ENCODE measurements at places on chromosomes 3 and 15.

GRCh38 chr3:30873671-30874070 lies 20.8 kb downstream of the GADL1 start:
- DNase-seq, result no peak

DNA sequence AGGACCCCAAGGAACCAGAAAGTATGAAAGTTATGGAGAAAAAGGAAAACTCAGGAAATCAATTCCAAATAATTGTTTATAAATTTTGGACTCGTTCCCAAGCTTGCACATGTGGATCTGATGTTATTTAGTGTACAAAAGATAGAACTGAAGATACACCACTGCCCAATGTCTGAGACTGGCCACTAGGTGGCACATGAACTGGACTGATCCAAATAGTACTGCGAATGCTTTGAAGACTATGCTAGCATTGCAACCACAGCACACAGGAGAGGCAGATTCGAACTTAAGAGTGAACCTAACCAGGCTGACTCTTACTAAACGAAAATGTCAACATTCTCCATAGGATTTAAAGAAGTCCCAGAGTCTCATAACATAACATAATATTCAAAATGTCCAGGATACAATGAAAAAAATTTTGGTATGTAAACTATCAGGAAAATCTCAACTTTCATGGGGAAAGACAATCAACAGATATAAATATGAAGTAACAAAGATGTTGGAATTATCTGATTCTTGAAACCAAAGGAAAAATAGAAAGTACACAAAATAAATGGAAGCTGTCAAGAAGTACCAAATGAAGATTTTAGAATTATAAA lies 596.7 kb downstream of the FGF12 start:
- DNase-seq, result peak; percentile 4

DNA sequence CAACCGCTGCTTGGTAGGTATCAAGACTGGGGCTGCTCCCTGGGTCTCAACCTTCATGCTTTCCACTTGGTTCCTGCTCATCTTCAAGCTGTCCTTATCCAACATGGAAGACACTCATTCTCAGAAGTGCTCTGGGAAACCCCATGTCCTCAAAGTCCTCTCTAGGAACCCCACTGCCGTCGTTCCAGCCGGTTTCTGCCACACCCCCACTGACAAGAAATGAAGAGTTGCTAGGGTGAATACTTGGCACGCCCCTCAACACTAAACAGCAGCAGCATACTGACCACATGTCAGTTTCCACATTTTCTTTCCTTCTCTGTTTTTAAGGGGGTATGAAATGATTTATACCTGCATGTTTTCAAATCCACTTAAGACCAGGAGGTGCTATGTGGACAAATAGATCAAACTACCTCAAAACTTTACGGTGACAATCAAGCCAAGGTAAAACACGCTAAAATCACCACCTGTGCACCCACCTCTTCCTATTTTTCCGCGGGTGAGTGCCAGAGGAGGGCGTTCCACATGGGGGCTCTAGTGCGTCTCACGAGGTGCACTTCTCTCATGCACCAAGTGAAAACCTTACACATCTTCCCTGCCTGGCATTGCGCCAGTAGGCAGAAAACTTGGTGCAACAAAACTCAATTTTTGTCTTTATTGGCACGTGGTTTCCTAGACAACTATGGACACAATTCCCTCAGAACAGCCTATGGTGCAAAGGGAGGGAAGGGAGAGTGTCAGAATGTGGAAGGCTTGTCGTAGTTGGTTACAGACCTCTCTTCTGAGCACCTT lies 125.1 kb downstream of the TJP1 start:
- no peak for DNase-seq

DNA sequence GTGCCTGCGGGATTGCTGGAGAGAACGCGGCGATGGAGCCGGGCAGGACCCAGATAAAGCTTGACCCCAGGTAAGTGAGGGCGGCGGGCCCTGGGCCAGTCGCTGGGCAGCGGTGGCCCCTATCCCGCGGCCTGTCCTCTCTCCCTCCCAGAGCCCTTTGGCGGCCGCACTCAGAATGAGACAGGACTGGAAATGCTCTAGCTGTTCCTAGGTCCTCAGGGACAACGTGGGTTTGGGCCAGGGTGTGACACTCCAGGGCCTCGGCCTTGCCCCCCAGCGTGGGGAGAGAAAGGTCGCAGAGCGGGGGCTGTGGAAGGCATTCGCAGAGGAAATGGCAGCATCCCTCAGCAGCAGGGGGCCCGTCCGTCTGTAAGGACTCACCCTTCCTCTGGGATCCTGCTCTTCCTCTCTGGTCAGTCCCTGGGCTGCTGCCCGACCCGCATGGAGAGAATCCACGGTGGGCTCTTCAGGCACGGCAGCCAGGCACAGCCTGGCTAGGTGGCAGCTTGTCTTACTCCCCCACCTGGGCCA lies 412 bp downstream of the SLC51A start:
- DNase-seq, result no peak

GRCh38 chr15:67381416-67382045 lies 126.9 kb downstream of the IQCH start:
- no peak for DNase-seq

GRCh38 chr3:21542656-21543379 lies 208.2 kb downstream of the ZNF385D start:
- no peak for DNase-seq

GRCh38 chr3:177468816-177469215 lies 271.5 kb upstream of the TBL1XR1 start:
- no peak for DNase-seq

DNA sequence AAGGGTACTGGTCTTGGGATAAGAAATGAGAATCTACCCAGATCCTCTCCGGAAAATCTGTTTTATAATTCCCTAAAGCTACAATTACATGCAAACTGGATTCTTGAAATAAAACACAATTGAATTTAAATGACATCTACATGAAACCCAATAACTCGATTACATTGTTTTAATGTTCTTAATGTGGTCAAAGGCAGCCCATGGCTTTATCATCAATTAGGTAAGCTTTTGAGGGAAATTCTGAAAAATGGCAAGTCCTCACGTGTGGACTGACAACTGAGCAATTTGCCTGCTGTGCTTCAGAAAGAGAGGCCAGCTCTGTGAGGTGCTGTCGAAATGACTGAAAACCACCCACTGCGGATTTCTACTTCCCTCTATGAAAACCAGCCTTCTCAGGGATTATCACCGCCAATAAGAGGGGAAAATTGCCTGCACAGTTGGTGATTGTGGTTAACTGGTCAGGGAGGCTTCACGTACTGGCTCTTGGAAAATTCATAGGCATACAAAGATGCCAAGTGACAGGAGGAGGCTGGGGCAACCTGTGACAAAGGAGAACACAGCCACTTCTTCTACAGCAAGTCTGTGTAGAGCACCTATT lies 200.8 kb upstream of the SLCO3A1 start:
- DNase-seq, result no peak

GRCh38 chr3:73653877-73654276 lies 29.1 kb upstream of the PDZRN3 start:
- no peak for DNase-seq

DNA sequence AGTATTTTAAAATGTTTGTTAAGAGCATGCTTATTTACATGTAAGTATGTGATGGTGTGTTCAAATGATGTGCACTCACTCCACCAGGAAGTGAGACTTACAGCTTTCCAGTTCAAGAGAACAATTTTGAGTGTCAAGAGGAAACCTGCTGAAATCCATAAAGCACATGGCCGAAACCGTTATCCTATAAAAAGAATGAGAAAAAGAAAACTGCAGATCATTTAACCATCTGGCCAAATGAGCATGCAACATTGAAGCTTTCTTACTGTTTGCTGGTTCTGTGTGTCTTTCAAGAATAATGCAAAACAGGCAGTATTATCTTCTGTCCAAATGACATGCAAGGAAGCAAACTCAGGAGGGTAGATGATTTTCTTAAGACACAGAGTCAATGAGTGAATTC lies 26.3 kb downstream of the GABRR3 start:
- DNase-seq, result no peak

GRCh38 chr3:103794656-103795055 lies 1359.8 kb downstream of the ZPLD1 start:
- DNase-seq, result no peak

GRCh38 chr15:39602143-39602542 lies 21.3 kb downstream of the THBS1 start:
- no peak for DNase-seq

DNA sequence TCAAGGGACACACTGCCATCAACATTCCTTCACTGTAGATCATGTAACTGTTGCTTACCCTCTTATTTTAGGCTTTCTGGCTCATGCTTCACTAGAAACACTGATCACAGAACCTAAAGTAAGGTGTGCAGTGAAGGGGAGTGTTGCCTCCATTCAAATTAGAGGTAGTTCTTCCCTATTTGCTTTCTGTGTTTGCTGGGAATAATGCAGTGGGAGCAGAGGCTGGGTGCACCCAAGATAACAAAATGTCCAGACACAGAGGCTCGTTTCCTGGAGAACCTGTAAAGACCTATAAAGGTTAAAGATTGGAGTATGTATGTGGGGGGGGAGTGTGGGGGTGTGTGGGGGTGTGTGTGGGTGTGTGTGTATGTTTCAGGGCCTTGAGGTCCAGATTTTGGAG lies 2.1 kb upstream of the CLDN18 start:
- DNase-seq, result no peak

DNA sequence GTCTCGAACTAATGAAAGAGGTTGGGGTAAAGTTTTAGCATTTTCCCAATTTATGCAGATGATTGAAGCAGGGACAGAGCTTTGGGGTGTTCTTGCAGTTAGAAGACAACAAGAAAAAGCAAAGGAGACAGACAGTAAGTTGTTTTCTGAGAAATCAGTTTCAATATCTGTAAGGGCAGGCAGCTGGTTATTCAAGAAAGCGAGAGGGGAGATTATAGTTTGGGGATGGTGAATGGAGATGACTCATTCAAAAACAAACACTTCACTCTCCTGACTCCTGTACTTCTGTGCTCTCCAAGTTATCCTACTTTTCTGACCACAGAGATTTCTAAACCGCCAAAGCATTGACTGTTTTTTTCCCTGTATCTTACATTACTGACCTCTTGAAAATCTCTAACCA lies 352.0 kb downstream of the GAP43 start:
- DNase-seq, result no peak

GRCh38 chr15:45794712-45795439 lies 160.0 kb downstream of the SQOR start:
- DNase-seq, result no peak

DNA sequence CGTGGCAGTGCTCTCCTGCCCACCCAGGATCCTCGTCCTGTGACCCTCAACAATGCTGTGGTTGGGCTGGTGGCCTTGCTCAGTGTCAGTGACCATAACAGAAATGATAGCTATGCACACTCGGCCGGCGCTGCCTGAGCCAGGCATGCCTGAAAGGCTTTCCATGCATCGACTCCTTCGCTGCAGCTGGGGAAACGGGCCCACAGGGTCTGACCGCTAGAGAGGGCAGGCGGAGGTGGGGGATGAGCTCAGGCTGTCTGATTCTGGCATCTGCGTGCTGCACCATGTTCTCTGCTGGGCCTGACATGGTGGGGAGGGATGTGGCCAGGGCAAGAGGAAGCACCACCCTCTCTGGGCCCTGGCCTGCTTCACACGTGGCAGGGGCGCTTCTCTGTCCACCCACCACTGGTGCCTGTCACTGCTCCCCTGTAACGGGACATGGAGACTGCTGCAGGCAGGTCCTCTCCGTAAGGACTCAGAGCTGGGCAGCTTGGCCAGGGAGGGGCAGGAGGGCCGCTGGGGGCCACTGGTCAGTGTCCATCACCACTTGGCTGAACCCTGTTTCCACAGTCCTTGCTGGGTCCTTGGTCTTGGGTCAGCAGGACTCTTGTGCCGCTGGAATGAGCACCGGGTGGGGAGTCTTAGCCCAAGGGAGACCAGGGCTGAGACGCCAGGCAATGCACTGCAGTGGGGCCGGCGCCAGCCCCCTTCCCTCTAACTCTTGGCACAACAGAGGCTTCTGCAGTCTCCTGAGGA lies 64.1 kb upstream of the RPL32 start:
- DNase-seq, result no peak

DNA sequence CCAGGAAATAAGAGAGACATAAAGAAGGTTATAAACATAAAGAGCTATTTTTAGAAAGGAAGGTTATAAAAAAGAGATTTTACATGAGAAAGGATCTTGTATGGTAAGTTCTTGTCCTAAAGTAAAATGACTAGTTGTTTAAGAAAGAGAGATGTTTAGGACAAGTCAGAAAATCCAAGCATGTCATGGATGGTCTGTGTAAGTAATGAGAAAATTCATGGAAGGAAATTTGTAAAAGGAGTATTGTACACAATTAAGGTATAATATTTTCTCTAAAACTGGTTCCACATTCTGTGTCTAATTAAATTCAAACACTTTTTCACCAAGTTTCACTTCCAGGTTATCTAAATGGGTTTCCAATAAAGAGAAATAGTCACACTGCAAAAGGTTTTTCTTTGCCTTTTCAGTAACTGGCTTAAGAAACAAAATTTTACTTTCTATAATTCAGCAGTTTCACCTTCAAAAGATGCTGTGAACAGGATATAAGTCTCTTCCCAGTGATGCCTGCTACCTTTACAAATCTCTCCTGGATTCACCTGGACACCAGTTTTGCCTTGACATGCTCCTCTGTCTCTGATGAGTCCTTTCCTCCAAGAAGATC lies 455.7 kb downstream of the ZIC1 start:
- no peak for DNase-seq

GRCh38 chr15:98668566-98669308 lies 20.4 kb downstream of the IGF1R start:
- DNase-seq, result no peak

DNA sequence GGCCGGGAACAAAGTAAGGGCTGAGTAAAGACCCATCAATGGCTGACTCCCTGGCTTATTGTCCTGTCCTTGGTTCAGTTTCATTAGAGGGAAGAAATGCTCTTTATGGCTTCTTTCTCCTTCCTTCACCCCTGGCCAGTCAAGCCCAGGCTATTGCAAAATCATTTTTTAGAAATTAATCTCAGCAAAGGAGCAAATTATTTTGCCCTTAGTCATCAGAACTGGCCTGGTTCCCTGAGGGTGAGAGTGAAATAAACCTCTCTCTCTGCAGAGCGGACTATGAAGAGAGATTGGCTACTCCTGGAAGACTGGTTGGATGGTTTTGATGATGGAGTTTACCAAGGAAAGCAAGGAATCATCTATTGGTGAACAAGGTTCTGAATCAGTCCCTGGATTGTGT lies 52.7 kb upstream of the OXTR start:
- no peak for DNase-seq

- DNase-seq, result no peak
These were observed 32.4 kb downstream of the PAK2 start for GRCh38 chr3:196772102-196772501.

DNA sequence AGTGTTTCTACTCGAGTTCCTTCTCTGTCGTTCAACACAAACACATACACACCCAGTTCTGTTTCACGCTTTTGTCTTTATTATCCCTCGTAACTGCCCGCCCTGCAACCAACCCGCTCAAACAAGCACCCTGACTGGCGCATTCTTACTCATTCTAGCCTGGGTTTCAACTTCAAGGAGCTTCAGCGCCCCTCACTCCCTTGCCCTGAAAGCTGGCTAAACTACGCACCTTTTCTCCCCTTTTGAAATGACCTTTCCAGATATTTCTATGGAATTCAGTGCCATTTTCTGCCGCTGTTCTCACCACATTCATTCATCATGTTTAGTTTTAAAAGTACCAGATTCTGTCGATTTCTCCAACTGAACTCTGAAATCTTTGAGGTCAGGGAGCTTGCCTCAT lies 653 bp upstream of the MFSD1 start:
- no peak for DNase-seq

- DNase-seq, result no peak
These were observed 101.6 kb downstream of the RPL22L1 start for GRCh38 chr3:170768334-170768801.

GRCh38 chr3:102532901-102533300 lies 98.1 kb downstream of the ZPLD1 start:
- DNase-seq, result no peak

GRCh38 chr3:93904568-93904967 lies 69.1 kb downstream of the PROS1 start:
- DNase-seq, result no peak

GRCh38 chr3:145422556-145422955 lies 738.4 kb downstream of the PLOD2 start:
- DNase-seq, result no peak
